ENCODE measurements at places on chromosomes 5 and 9.

- peak; percentile 26 for DNase-seq
Observed at GRCh38 chr5:138491669-138492559, 26.6 kb downstream of the EGR1 start.

- no peak for DNase-seq
Observed at GRCh38 chr5:63686181-63686580, 276.1 kb downstream of the HTR1A start.

DNA sequence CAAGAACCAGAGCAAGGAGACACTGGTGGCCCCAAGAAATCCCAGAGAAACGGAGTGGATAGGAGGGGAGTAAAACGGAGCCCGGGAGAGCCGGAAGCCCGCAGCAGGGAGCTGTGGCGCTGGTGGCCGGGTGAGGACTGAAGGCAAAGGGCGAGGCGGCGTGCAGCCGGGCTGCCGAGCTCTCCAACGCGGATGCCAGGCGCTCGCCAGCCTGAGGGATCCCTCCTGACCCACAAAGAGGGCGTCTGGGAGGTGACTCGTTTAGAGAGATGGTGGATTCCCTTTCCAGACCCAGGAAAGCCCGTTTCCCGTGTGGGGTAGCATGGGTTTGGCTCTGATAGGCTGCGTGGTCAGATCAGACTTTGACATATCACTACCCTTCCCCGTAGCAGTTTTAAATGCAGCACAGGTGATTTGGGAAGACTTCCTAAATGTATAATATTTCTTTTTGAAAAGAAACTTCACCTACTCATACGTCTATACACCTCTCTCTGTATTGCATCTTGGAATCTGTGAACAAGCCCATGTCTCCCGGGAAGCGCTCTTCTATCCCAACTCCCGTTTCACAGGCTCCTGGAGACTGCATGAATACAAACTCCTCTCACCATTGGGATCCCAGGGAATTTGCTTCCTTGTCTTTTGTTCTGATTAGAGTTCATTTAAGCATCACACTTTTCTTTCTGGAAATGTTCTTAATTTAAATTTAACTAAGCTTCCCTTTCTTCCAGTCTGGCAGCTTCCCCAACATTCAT is 158.1 kb downstream of the C9orf152 start:
- DNase-seq = no peak

DNA sequence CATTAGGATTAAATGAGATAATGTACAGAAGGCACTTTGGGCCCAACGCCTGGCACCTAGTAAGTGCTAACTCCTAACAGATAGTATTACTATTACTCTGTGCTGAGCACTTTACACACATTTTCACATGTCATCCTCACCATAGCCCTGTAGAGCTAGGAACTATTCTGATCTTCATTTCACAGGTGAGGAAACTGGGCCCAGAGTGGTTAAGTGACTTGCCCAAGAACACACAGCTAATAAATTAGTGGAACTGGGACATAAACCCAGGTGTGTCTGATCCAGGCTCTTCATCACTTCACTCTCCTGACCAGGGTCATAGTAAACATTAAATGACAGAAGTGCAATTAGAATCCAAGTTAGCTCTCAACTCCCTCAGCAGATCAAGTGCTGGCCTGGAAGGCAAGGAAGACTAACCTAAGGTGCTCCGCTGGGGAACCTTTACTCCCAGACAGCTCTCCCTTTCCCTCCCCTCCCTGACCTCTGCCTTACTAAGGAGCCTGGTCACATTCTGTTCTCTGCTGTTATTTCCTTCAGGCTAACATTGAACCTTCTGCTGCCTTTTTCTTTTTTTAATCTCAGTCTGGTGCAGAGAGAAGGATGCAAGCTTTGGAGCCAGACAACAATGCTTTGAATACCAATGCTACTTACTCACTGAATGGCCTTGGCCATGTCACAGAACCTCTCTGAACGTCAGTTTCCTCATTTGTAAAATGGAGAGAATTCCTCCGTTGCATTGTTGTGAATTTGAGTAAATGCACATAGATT is 4.1 kb upstream of the ADRA1B start:
- no peak for DNase-seq

DNA sequence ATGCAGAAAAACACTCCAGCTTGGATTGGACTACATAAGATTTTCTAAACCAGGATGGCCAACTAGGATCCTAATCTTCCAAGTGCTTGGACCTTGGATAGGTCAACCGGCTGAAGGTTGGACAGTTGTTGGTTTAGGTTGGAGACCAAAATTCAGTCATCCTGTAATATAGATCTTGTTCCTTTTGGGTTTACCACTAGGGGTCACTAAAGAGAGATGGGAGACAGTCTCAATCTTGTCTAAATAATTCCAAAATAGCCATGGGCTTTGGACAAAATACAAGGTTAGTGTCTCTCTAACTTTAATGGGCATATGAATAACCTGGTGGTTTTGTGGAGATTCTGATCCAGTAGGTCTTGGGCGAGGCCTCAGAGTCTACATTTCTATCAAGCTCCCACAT is 148.7 kb upstream of the ERCC6L2 start:
- peak; percentile 38 for DNase-seq

- no peak for DNase-seq
Observed at GRCh38 chr9:88339317-88339716, 48.9 kb upstream of the SPIN1 start.

GRCh38 chr9:136244122-136244968 is 1.3 kb downstream of the QSOX2 start:
- DNase-seq = no peak

GRCh38 chr5:124961521-124961920 is 215.1 kb upstream of the ZNF608 start:
- no peak for DNase-seq

DNA sequence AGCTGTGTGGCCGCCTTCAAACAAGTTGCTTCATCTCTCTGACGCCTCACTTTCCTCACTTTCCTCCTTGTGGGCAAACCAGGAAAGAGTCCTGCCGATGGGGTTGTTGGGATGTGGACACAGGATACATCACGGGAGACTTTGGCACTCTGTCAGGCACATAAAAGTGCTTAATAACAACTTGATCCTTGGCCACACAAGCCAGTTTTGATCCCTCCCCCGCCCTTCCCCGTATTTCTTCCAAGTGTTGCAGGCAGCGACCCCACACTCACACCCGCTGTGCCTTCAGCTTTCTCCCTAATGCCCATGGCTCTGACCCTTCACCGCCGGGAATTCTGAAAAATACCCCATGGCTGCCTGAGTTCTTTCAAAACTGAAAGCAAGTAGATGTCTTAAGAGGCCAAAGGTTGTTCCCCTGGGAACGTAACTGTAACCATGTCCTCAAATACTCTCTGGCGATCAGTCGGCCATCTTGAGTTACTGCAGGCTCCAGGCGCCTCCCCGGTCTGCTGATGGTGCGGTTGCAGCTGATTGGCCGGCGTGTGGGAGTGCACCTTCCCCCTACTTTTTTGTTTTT is 59.8 kb downstream of the ARHGEF37 start:
- no peak for DNase-seq

DNA sequence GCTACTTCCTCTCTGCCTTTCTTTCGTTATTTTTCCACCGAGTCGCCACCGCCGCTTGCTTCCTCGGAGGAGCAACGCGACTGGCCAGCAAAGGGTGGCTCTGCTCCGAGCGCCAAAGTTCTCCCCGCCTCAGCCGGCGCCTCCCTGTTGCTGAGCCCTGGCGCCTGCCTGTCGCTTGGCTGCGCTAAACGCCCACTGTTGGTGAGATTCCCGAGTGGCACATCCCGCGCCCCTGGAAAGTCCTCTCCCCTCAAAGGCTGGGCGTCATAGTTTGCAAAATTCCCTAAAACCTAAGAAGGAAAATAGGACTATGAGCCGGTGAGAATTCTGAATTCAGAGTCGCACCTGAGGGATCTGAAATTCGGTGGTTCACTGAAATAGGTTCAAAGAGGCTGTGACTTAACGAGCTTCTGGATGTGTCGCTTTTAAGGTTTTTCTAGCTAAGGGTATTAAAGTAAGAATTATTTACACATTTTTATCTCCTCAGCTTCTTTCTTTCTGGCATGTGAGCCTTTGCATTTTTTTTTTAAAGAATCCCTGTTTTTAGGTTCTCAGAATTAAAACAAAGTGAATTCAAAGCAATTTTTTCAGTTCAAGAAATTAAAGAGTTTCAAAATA is at the start of gene GRIN3A:
Gene GRIN3A, minus strand, starts transcription at position 82 of the 618 bp plus-strand sequence. CDS start 668 bp downstream, outside the sequence.
- DNase-seq = no peak

DNA sequence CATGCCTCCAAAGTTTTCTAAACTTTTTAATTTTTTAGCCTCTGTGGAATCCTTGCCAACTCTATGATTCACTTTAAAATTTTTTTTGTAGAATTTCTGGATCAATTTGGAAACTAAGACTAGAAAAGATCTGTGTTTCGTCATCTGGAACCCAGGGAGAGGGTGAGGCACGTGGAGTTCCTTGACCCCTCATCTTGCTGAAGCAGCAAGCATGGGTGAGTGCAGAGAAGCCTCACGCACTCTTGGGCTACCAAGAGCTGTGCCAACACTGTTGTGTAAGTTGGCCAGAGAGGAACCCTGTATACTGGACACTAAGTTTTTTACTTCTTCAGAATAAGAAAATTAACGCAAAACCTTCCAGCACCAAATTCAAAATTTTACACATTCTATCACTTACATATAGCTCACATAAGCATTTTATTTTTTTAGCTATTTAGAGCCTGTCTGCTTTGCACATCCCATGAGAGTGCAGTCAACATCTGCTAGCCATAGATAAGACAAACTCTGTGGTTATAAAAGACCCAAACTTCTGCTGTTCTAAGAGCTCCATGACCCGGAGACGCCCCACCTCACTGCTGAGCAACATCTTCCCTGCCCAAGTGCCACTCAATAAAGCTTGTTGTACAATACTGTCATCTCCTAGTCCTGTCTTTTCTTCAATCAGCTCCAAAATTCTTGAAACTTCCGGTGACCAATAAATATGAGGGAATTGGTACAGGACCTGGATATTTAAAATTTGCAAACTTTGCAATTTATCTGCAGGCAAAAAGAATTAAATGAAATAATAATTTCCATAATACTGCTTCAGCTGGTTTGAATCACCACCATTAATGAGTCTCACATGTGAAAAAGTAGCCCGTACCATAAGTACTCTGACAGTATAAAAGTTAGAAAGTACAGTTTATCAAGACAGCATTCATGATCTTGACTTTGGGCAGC is 69.7 kb upstream of the ADCY2 start:
- no peak for DNase-seq

- no peak for DNase-seq
Observed at GRCh38 chr5:123455640-123456039, 32.4 kb upstream of the CEP120 start.

DNA sequence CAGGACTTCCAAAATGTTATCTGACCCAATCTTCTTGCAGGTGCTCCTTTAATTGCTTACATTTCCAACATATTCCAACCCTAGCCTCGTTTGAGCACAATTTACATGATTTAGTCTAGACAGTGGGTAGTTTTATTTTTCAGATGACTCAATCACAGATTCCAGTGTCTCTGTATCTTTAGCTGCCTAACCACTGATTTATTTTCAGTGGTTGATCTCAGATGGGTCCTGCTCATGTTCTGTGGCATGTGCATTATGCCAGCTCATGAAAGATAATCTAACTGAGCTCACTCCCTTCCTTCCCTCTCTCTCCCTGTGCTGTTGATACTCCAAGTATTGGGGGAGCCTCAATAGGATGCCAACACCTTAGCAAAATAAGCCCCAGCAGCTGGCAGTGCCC is 106.1 kb upstream of the ICE1 start:
- DNase-seq = no peak

GRCh38 chr5:93186076-93186682 is 394.8 kb downstream of the NR2F1-AS1 start:
- no peak for DNase-seq

- no peak for DNase-seq
Observed at GRCh38 chr5:158080112-158080511, 221.2 kb upstream of the CLINT1 start.

DNA sequence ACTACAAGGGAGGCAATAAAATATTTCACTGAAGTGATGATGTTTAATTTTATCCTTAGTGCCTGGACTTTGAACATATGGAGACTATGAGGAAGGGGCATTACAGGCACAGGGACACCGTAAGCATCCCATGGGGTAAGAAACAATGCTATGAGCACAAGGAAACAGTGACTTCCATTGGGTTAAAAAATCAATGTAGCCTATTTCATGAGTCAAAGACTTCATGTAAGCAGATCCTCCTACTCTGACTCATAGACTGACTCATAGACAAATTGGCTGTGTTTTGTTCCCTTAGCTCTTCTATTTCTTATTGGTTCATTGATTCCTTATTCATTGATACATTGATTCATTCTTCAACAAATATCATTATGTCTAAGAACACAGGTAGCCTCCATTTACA is 351.0 kb downstream of the PRELID2 start:
- peak; percentile 30 for DNase-seq

DNA sequence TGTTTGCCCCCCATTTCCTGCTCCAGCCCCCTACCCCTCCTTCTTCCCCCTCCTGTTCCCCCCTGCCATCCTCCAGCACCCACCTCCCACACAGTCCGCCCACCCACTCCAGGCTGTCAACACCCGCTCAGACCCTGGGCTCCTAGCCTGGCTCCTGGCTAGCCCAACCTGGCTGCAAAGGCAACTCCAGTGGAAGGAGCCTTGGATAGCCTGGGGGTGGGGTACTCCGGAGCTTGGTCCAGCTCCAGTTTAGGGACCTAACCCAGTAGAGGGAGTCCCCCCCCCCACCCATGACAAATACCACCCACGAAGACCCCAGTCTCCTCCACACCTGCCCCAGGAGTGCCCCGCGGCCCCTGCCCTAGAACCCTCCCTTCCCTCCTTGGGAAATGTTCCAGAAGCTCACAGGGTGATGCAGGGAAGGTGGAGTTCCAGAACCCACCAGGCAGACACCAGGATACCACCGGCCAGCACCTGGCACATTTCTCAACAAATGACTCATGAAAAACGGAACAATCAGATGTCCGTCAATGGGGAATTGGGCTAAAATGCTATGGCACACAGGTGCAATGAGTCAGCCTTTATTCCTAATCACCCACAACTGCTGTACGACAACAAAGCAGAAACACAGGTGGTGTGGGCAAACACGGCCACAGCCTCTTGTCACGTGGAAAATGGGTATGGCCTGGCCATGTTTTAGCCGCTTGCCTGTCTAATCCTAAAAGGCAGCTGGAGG is 901 bp upstream of the SLC12A7 start:
- DNase-seq = no peak

DNA sequence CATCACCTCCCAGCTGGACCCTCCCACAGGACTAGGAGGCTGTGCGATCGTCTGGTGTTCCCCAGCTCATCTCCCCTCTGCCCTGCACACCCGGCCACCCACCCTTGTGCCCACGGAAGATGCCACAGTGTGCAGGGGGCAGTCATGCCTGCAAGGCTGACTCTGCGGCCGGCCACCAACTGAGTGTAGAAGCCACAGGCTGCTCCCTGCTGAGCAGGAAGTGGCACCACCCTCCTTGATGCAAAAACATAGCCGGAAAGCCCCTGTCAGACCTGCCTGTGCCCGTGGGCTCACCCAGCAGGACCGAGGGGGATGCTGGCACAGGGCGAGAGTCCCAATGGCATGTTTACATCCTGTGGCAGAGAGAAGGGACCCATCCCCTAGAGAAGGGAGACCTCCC is 40.3 kb upstream of the SLC12A7 start:
- no peak for DNase-seq

GRCh38 chr9:69342769-69343168 is 17.8 kb downstream of the ENTREP1 start:
- no peak for DNase-seq

- DNase-seq = no peak
Observed at GRCh38 chr5:151179489-151179840, 21.9 kb upstream of the ANXA6 start.

- DNase-seq = no peak
Observed at GRCh38 chr5:85614489-85614888, 1003.3 kb upstream of the COX7C start.

- no peak for DNase-seq
Observed at GRCh38 chr5:134432677-134433359, 21.1 kb upstream of the CDKN2AIPNL start.

All from HS-27A (cell line).